ENCODE measurements at places on chromosomes 5 and 9. TPM values are rescaled to one million over a fixed set of nuclear protein-coding genes. Genes with fewer than 3 reads are reported as not detected.
A peak's percentile ranks its signal among the peaks of the same experiment; 100 is the strongest.

GRCh38 chr9:13444245-13445102 lies 165.0 kb upstream of the MPDZ start:
- no peak for DNase-seq

The ZFP37 gene
- 0.77 TPM for total RNA-seq

GRCh38 chr5:1175801-1176472 lies 25.5 kb upstream of the SLC6A19 start:
- DNase-seq: no peak

DNA sequence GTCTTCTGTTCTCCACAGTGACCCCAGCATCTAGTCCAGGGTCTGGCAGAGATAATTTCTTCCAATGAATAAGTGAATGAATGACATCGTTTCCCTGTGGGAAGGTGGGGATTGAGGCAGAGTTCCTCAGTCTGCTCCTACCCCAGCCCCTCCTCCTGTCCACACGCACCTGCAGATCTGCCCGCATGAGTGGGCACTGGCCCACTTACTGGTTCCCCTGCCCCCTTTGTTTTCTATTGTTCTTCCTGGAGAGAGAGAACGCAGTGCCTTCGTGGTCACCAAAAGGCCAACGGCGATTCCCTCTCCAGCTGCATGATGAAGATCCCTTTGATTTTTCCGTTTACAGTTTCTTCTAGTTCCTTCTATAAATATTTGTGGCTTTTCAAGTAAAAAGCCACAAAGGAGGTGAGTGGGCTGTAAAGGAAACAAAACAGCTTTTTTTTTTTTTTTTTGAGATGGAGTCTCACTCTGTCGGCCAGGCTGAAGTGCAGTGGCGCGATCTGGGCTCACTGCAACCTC lies 5.8 kb upstream of the FPGS start:
- DNase-seq: no peak

DNA sequence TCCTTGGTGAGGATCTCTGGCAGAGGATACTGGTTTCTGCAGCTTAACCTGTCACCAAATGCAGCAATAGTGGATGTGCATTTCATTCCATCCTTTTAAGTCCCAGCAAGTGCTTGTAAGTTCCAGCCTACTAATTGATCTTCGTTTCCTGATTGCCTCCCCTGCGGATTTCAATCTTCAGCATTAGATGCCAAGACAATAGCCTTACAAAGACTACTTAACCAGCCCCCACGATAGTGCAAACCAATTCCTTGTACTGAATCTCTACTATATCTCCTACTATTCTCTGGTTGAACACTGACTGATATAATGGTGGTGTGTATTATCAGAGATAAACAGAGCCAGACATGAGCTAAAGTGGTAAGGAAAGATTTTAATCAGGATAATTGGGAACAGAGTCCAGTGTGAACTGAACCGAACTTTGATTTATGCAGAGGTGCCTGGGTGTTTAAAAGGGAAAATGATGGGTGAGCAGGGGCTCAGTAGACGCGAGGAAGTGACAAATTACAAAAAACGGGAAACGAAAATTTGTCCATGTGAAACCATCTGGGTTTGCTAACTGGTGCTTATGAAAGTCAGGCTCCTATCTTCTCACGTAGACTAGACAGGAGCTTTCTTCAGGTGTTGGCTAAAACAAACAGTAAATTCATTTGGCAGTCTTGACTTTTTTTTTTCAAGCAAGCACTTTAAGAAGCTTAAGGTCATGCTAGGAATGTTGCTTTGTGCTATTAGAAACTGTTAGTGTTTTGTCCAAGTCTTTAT lies 106.9 kb upstream of the ST8SIA4 start:
- DNase-seq: no peak

- DNase-seq: no peak
Measured at GRCh38 chr9:92990461-92990860, 43.1 kb downstream of the FGD3 start.

DNA sequence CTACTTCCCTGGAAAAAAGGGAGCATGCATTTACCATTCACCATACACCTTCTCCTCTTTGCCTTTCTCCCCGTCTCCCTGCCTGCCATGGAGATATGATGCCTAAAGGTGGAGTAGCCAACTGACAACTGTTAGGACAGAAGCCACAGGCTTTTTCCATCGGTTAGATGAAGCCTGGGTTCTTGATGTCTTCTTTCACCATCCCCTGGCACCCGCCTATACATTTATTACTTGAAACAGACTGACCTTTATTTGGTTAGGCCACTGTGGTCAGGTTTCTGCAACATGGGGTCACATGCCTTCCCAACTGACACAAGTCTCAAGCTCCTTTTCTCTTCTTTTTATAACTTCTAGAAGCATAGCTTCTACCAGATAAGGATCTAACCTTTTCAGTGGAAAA lies 7.1 kb downstream of the LCP2 start:
- DNase-seq: no peak

GRCh38 chr9:34256987-34257585 lies 72.0 kb downstream of the KIF24 start:
- no peak for DNase-seq

The NUTM2F gene
- not detected for total RNA-seq

DNA sequence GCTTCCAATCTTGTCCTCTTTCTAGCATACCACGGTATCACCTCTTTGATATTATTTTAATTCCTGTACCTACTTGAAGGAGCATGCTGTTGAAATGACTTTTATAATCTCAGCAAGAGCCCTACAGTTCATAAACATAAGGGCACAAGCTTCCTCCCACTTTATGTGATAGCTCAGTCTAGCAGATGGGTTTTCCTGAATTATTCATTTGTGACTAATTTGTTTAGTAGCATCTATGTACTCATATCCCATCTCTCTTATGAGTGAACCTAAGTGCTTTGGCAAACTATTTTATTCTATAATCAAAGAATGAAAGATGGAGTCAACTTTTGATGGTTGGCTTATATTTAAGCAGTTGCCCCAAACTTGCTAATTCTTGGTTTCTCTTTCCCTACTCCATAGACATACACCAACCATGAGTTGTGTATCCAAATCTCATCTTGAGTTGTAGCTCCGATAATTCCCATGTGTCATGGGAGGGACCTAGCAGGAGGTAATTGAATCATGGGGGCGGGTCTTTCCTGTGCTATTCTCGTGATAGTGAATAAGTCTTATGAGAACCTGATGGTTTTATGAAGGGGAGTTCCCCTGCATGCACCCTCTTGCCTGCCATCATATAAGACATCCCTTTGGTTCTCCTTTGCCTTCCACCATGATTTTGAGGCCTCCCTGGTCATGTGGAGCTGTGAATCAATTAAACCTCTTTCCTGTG lies 17.7 kb downstream of the TXNDC8 start:
- DNase-seq: no peak

DNA sequence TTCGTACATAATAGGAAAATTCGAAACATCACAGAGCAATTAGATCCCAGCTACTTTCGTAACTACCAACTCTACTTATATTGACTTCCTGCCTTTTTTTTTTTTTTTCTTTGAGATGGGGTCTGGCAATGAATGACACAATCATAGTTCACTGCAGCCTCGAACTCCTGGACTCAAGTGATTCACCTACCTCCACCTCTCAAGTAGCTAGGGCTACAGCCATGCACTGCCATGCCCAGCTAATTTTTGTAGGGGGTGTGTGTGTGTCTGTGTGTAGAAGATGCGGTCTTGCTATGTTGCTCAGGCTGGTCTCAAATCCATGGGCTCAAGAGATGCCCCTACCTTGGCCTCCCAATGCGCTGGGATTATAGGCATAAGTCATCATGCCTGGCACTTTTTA lies 5.8 kb upstream of the PAIP2 start:
- no peak for DNase-seq

The LRRC19 gene
- total RNA-seq: not detected

The PPP2R2B gene
- 6.7 TPM for total RNA-seq

The ACOT12 gene
- total RNA-seq: not detected

The F2R gene
- 44.7 TPM for total RNA-seq

DNA sequence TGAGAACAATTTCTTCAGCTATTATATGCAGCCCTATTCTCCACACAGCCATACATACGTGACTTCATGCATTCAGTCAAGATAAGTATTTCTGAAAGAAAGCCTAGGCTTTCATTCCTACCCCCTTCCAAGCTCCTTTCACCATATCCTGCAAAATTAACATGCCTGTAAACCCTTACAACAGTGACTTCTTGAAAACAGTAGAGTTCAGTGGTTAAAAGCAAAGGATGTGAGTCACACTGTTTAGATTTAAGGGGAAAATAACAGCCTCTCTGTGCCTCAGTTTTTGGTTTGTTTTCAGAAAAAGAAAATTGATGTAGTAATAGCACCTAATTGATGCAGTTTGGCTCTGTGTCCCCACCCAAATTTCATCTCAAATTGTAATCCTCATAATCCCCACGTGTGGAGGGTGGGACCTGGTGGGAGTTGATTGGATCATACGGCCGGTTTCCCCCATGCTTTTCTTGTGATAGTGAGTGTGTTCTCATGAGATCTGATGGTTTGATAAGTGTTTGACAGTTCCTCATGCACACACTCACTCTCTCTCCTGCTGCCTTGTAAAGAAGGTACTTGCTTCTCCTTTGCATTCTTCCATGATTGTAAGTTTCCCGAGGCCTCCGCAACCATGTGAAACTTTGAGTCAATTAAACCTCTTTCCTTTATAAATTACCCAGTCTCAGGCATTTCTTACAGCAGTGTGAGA lies 264.8 kb downstream of the CETN3 start:
- DNase-seq: no peak

- DNase-seq: no peak
Measured at GRCh38 chr5:79791843-79792242, 102.2 kb downstream of the CMYA5 start.

- no peak for DNase-seq
Measured at GRCh38 chr5:54294097-54294667, 16.2 kb downstream of the ARL15 start.

- DNase-seq: no peak
Measured at GRCh38 chr5:125660231-125660895, 762.8 kb upstream of the GRAMD2B start.

DNA sequence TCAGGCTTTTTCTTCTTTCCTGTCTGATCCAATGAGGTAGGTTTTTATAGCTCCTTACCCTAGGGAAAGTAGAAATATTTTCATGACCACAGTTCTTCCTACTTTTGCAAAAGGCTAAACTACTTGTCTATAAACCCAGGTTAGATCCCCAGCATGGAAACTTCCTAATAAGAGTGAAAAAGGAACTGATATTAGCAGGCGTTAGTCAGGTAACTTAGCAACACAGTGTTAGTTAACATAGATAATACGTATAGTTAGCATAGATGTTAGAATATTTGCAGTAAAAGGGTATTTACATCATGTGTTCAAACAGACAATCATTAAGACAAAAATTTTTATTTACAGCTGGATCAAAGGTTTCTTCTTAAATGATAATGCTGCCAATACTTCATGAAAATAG lies 162.9 kb upstream of the DAB2 start:
- DNase-seq: no peak

GRCh38 chr9:72856972-72857623 lies 95.8 kb downstream of the ALDH1A1 start:
- no peak for DNase-seq

- DNase-seq: no peak
Measured at GRCh38 chr5:95821110-95822021, 1.2 kb downstream of the GLRX start.

GRCh38 chr5:151870820-151871219 lies 53.8 kb downstream of the GLRA1 start:
- DNase-seq: no peak

DNA sequence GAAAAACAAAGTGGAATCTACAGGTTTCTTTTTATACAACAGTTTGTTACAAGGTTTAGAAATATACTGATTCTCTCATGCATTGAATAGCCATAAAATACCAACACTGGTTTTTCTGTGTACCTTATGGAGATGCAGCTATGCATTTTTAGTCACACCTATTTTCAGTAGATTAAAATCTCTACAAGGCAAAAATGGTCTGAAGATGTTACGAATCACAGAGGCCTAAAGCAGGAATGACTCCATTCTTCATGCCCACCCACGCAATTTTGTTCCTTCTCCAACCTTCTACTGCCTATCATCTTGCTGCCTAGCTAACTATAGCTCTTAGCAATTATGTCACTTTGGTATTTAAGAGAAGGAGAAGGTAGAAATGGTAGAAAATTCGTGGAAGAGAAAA lies 9.9 kb downstream of the PLK2 start:
- DNase-seq: no peak

GRCh38 chr9:112443200-112443599 lies 43.4 kb upstream of the KIAA1958 start:
- no peak for DNase-seq

- DNase-seq: no peak
Measured at GRCh38 chr5:32589416-32589815, 4.1 kb downstream of the SUB1 start.

- DNase-seq: no peak
Measured at GRCh38 chr9:31183866-31184265, 1200.6 kb upstream of the ACO1 start.

The FAM221B gene
- total RNA-seq: not detected

GRCh38 chr9:34139477-34140146 lies 13.1 kb upstream of the DCAF12 start:
- no peak for DNase-seq

GRCh38 chr5:169161022-169161680 lies 139.8 kb downstream of the SLIT3 start:
- DNase-seq: no peak

The WDR38 gene
- not detected for total RNA-seq

The STK32A gene
- total RNA-seq: not detected

DNA sequence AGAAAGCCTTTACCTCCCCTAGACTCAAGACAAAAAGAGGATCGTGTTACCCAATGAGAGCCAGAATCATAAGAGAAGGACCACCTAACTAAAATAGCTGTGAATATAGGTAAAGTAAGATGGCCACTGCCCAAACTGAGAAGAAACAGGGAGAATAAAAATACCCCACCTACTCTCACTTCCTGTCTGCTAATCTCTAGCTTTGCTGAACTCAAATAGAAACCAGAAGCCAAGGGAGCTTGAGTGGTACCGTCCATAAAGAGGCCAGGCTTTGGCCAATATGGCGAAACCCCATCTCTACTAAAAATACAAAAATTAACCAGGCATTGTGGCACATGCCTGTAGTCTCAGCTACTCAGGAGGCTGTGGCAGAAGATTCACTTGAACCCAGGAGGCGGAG lies 123.0 kb upstream of the FST start:
- DNase-seq: no peak

DNA sequence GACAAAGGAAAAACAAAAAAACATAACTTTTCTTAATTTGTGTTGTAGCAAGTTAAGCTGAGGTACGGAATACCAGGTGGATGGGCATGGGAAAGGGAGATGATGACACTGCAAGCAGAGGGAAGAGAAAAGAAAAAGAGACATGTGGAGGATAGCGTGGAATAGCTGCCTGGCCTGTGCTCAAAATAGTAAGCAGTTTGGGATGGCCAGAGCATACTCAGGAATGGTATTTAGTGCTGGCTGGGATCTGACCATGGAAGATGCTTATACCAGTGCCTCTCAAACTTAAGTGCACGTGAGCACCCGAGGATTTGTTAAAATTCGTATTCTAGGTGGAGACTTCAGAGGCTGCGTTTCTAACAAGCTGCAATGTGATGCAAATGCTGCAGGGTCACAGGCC lies 41.3 kb downstream of the LNPEP start:
- DNase-seq: no peak

GRCh38 chr5:69245031-69245430 lies 10.3 kb downstream of the CDK7 start:
- DNase-seq: no peak

GRCh38 chr5:1659100-1659981 lies 135.6 kb upstream of the LPCAT1 start:
- peak; percentile 25 for DNase-seq

The C5orf58 gene
- not detected for total RNA-seq

The GFI1B gene
- not detected for total RNA-seq

Data from activated CD8-positive, alpha-beta memory T cell treated with anti-CD3 and anti-CD28 coated beads, Interleukin-2, amount 10 ng/mL, durations not matched to agents 7 days and 5 days (primary cell).